ENCODE measurements at places on chromosomes 2 and 18.

DNA sequence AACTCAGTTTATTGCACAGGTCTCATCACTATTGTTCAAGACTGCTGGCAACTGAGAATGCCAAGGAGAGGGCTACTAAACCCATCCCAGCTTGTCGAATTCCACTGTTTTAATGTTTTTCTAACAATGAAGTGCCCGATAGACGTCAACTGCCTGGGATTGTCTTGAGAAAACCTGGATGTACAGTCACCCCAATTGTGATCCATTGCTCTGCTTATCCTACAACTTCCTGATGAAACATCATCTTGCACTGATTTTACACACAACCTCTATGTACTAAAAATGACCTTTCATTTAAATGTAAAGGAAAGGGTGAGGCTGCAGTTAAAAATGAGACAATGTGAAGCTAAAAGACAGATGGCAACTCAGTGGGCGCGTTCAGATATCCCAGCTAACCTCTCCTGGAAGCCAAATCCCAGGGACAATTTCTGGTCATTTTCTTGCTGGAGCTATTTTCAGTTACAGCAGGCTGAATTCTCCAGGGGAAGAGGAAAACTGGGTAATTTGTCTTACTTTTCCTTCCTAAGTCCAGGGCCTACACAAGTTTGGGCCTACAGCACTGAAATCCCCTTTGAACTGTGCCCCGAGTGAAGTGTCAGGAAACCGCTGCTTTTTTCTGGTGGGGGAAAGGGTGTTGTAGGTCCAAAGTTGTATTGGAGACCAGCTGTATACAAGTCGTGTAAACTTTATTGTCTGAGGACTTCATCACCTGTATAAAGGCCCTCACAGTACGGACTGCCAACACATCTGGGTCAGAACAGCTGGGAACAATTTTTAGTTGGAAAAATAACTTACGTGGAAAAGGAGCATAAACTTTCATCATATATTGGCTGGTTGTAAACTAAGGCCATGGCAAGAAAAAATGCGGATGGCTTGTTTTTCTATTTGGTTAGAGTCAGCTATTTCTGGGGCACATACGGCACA is 68.9 kb upstream of the LTBP1 start:
- DNase-seq: no peak

GRCh38 chr2:65024149-65024829 is 31.9 kb upstream of the CEP68 start:
- DNase-seq: no peak

DNA sequence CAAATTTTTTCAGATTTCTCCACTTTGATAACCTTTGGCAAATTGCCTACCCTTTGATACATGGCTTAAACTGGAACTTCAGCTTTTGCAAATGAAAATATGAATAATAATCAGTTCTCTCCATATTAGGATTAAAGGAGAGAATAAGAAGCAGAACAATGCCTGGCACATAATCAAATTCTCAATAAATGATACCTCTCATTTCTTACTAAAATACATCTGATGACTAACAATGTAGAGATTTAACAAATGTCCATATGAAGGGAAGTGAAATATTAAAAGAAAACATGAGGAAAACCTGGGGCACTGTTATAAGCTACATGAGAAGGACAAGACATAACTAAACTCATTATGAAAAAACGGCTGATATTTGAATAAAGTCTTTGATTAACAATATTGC is 1103.6 kb downstream of the LRP1B start:
- no peak for DNase-seq

DNA sequence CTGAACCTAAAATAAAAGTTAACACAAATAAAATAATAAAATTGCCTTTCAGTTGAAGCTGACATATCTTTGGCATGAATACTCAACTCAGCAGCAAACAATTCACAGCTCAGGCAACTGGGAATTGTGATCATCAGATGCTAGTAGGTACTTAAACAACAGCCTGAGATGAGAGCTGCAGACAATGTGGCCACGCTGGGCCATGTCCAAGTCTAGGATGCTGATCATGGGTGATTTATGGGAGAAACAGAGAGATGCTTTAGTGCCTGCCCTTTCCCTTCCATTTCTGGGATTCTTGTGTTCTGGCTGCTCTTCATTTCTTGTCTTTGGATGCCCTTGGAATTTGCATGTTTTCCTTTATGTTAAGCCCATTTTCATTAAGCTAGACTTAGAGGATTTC is 212.4 kb upstream of the CWC22 start:
- no peak for DNase-seq

DNA sequence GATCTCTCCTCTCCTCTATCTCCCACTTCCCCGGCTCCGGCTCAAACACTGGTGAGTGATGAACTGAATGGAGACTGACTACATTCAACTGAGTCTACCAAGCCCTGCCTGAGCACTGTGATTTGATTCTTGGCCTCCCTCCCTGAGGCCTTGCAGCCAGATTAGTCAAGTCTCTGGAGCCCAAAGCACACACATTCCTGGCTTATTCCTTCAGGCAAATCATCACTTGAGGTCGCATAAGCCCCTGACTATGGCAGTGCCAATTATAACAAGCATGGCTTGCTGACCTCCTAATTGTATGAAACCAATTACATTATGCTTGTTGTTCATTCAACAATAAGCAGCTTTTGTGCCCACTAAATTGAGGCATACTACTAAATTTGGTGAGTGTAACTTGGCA is 34.6 kb downstream of the EFEMP1 start:
- peak; percentile 6 for DNase-seq

DNA sequence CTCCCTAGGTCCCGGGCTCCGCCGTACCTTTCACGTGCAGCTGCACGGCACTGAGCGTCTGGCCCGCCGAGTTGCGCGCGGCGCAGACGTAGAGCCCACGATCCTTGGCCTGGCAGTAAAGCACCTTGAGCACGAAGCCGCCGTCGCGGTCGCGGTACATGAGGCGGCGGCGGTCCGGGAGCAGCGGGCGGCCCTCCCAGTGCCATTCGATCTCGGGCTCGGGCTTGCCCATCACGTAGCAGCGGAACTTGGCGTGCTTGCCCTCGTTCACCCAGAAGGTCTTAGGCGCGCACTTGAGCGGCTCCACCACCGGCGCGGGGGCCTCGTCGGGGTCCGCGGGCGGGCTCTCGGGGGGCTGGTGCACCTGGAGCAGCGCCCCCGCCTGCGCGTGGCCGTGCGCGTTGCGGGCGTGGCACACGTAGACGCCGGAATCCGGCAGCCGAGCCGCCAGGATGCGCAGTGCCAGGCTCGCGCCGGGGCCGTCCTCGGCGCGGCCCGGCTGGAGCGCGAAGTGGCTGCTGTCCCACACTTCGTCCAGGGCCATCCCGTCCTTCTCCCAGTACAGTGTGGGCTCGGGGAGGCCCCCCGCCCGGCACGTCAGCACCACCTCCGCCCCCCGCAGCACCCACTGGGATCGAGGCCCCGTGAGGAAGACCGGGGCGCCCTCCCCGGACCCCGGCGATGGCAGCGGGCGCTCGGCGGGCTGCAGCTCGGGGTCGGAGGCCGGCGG is 980 bp downstream of the OBSL1 start:
- DNase-seq: no peak

DNA sequence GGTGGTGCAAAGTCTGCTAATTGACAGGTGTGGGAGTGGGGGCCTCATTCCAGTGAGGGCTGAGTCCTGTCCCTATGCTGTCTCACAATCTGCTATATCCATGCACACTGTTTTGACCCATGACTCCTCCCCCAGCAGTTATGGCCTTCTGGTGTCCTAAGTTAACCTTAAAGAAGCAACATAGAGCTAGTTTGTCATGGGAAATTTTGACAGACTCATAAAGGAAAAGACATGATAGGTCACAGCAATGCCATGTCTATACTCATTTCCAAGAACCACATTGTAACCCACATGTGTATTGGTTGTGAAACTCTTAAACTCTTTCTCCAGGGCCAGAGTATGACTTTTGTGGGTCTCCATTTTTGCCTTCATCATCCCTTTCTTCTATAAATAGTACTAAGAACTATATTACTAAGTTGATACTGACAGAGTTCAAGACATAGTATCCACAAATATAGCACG is 78.2 kb upstream of the SLC1A4 start:
- no peak for DNase-seq

DNA sequence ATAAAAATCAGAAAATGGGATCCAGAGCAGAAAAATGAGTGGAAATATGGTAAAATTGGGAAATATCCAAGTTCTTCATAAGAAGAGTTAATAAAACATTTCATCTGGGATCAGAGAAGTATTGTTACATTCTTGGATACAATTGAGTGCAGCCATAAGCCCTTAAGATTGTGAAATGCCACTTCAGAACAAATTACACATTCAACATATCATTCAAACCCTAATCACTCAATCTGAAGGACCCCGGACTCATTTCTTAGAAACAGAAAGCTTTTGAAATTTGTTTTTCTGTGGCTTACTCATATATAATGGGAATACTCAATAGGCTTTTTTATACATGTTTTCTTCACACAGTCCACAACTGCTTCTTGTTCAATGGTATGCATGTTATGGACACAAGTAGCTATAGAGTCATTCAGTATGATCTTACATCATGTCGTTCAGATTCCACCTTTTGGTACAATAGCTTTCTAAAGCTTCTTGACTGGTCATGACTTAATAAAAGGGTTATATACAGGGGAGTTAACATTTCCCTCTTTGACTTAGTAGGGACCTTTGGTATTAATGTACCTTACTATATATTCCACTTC is 39.9 kb downstream of the SCN7A start:
- DNase-seq: no peak

GRCh38 chr2:45812011-45812500 is 160.6 kb downstream of the PRKCE start:
- DNase-seq: no peak

DNA sequence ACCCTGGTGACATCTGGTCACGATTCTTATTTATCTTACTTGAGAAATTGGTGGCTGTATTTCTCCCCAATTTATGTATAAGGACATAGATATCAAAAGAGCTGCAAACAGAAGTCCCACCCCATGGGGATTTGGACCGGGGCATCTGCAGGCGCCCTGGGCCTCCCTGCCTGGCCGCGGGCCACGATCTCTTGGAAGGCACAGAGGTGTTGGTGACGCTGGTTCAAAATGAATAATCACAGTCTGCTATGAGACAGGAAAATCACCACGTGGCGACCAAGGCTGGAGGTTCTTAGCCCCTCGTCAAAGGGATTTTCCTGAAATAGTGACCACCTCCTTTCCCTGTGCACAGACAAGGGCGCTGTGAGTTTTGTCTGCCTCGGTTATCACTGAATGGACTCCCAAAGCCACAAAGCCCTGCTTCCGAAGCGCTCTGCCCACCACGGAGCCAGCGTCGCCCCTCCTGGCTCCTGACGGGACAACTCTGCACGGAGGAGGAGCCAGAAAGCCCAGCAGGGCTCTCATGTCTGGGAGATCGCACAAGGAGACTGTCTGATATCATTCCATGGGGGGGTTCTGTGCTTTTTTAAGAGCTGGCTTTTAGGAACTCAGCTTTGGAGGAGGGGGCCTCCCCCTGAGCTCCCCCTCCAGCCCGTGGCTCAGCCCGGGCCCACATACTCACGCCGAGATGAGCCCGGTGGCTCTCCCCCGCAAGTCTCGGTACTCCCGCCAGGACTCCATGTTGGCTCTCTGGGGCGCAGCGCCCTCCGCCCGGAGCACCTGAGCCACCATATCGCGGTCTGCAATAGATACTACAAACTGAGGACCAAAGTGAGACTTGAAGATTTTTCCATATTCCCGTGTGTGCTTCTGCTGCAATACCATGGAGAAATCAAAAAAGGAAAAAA is 14.6 kb downstream of the CYP27C1 start:
- DNase-seq: no peak

- DNase-seq: no peak
Measured at GRCh38 chr2:79906139-79906890, 393.5 kb downstream of the CTNNA2 start.

DNA sequence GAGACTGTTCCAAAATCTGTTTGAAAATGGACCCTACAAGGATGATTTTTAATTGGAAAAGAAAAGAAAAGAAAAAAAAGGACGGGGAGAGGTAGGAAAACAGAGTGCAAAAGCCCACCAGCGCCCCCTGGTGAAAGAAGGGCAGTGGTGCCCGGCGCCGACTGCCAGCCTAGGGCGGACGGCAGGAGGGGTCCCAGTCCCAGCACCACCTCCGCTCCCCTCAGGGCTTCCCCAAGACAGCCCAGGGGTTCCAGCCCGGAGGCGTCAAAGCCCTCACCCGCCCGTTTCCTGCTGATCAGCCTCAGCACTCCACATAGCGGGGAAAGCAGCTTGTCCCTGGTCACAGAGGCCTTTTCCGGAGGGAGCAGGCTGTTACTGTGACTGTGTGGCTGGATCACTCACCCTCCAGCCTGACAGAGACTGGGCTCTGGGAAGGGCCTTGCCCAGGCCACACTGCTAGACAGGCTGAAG is 213.9 kb downstream of the TFCP2L1 start:
- DNase-seq: peak; percentile 39

- no peak for DNase-seq
Measured at GRCh38 chr2:70280242-70280798, 13.2 kb downstream of the SNRPG start.

GRCh38 chr2:51469102-51469501 is 437.2 kb upstream of the NRXN1 start:
- no peak for DNase-seq

DNA sequence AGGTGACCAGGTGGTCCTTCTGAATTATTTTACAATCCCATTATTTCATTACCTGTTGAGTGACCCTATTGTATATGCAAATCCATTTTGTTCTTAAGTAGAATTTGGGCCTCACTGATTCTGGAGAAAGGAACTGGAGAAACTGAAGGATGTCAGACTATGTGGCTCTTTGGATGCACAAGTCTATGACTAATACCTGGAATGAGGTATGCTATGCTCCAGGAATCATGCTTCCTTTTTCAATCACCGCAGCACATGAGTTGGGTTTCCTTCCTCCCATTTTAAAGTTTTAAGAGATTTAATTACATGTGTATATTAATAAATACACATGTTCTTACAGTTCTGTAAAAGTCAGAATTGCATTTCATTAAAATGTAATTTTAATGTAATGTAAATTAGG is 253.9 kb upstream of the VWC2L start:
- DNase-seq: no peak

- DNase-seq: no peak
Measured at GRCh38 chr2:191451116-191451515, 205.9 kb downstream of the MYO1B start.

GRCh38 chr2:31535768-31536167 is 45.0 kb downstream of the SRD5A2 start:
- no peak for DNase-seq

GRCh38 chr2:8344144-8345097 is 337.4 kb upstream of the ID2 start:
- DNase-seq: no peak

- DNase-seq: no peak
Measured at GRCh38 chr2:8976442-8977259, 26.8 kb downstream of the MBOAT2 start.

DNA sequence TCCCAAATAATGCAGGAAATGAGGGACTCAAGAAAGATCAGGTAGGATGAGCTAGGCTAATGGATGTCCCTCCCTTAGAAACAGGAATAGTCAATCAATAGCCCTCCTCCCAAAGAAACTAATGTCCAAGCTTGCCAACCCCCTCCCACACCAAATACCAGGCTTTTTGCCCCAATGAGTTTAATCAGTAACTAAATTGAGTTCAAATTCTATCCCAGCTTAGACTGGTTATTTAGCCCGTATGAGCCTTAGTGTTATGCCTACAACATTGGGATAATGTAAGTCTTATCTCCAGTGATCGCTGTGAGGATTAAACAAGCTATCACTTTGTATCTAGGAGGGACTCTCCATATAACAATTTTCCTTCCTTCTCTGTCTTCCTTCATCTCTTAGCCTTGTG is 310.7 kb downstream of the DPP10 start:
- DNase-seq: no peak

All from hippocampal formation (tissue), 2 donors.